ENCODE measurements at places on chromosomes 13 and 19.

GRCh38 chr19:16872728-16873127, 16.1 kb upstream of the F2RL3 start:
- DNase-seq: no peak

DNA sequence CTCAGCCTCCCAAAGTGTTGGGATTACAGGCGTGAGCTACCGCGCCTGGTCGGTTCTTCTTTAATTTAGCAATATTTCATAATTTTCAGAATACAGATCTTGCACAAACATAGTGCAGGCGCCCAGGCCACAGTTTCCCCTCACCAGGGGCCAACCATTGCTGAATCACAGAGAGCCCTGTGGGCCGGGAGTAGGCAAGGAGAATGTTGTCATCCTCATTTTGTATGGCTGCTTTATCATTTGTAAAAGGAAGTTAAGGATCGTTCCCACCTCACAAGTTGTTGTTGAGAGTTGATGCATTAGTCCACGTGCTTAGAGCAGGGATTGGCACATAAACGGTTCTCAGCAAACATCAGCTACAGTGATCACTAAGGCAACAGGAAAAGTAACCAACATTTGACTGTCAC, 30.2 kb downstream of the MEIS3 start:
- no peak for DNase-seq

GRCh38 chr13:75415694-75416093, 66.3 kb downstream of the TBC1D4 start:
- DNase-seq: no peak

GRCh38 chr19:46976845-46977320, 42.8 kb upstream of the NPAS1 start:
- no peak for DNase-seq

DNA sequence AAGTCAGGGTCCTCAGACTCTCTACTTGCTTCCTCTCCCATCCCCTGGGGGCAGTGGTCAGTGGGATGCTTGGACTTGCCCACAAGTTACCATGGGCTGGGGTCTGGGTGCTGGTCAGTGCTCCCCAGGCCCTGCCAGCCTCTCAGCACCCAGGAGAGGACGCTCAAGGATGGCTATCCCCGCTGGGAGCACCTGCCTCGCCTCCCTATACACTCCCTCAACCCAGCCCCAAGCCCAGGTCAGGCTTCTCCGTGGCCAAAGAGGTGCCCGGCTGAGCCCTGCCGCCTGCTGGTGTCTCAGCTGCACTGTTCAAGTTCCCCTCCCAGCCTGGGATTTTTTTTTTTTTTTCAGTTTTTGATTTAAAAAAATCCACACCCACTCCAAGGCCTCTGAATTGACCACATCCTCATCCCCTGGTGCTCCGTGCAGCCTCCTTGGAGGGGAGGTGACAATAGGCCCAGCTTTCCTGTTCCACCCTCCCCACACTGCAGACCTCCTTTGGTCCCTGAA, 10.8 kb downstream of the F2RL3 start:
- DNase-seq: peak; percentile 25

GRCh38 chr19:56111601-56112312, 9.3 kb downstream of the ZNF787 start:
- DNase-seq: peak; percentile 57

GRCh38 chr13:38686577-38687245, at the start of gene FREM2:
Gene FREM2, plus strand, starts transcription at chr13:38687077. Its CDS starts 268 bp downstream, at chr13:38687345.
- no peak for DNase-seq

All from activated CD4-positive, alpha-beta T cell treated with anti-CD3 and anti-CD28 coated beads, Interleukin-2, Interleukin-4, amounts not matched to agents 100 ng/mL and 50 ng/mL, durations not matched to agents 16 hours and 8 hours (primary cell).